LNCaP clone FGC (cell line): ENCODE measurements at places on chromosomes 1 and 21.

DNA sequence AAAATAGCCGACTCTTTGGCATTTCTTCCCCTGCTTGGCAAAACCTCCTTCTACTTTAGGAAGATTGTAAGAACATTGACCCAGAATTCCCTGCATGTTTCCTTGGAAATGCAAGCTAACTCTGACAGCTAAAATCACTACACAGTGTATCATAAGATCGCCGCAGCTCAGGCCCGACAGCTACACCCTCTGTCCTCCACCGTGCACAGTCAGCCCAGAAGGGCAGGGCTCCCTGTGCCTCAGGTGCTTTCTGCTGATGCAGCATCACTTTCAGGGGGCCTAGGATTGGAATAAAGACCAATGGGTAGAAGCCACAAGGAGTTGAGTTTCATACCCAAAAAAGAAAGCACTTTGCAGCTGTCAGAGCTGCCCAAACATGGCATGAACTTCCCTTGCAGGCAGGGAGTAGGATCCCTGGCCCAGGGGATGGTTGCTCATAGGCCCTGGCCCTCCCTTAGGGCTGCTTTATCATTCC is 145.3 kb downstream of the SEC16B start:
- no peak for DNase-seq

DNA sequence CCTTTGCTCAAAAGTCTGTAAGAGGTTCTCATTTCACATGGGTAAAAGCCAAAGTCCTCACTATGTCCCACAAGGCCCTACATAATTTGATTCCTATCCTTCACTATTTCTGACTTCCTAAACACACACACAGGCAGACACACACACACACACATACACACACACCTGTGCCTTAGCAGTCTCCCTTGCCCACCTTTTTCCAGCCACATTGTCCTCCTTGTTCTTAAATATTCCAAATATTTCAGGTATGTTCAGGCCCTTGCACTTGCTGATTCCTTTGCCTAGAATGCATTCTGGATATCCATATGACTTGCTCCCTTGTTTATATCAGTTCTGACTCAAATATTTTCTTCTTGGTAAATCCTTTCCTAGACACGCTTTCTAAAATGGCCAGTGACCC is 54.6 kb downstream of the NTNG1 start:
- DNase-seq = no peak

DNA sequence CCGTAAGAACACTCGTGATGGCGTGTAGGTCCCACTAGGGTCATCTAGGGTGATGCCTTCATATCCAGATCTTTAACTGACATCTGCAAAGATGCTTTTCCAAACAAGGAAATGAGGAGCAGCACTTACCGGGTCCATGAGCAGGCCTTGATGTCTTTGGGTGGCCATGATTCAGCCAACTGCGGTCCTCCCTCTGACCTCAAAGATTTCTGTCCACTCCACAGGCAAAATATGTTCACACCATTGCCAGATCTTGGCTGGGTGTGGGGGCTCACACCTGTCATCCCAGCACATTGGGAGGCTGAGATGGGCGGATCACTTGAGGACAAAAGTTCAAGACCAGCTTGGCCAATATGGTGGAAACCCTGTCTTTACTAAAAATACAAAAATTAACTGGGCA is 18.2 kb downstream of the TRPM2 start:
- DNase-seq = no peak

DNA sequence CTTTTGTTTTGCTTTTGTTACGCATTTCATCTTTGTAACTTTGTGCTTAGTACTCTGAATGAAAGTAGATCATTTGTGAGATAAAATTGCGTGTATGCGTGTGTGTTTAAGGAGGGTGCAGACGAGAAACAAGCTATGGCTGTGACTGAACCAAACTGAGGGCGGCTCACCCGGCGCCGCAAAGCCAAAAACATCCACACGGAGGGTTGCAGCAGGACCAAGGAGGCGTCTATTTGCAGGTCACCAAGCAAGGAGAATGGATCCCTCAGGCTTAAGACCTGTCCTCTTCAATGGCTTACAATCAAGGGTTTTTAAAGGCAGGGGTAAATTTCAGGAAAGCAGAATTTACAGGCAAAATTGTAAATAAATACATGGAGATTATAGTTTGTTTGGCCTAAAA is 12.8 kb downstream of the GCSAML start:
- no peak for DNase-seq

DNA sequence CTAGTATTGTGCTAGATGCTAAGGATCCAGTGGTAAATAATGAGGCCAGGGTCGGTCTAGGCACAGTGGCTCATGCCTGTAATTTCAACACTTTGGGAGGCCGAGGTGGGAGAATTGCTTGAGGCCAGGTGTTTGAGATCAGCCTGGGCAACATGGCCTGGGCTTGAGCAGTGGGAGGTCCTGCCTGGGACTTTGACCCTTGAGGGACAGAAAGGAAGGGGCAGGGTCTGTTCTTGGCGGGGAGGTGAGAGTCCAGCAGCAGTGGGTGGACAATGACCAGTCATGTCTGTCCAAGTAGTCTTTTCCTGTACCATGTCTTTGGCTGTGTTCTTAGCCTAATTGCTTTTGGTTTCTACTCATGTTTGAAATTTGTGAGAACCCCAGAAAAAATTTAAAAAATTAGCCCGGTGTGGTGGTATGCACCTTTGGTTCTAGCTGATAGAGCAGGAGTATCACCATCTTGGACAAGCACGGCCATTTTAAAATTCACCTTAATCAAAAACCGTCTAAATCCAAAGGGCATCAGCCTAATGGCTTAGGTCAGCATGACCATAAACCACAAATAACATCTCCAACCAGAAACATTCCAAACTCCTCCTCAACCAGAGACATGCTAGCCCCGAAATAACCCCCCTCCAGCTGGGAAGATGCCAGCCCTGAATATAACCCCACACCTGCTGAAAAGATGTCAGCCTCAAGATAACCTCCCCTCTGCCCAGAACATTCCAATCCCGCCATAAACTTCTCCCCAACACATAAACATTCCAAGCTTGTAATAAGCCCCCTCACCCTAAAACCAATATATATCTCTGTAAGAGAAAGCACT is 6.8 kb upstream of the AK2 start:
- no peak for DNase-seq
